ENCODE measurements at places on chromosomes 7 and 10. TPM values are rescaled to one million over a fixed set of nuclear protein-coding genes. Genes with fewer than 3 reads are reported as not detected.

Gene ENTPD1
- total RNA-seq = 1.1 TPM

Gene TEX36
- not detected for total RNA-seq

Gene ELFN1
- 11.4 TPM for total RNA-seq

Gene TMEM225B
- 2.5 TPM for total RNA-seq

Gene JMJD1C
- total RNA-seq = 112 TPM

Gene ZNF485
- 6.7 TPM for total RNA-seq

Gene HOXA5
- total RNA-seq = 133 TPM

Gene MKI67
- 44.0 TPM for total RNA-seq

Gene PRXL2A
- 101 TPM for total RNA-seq

Gene CLEC2L
- total RNA-seq = 0.54 TPM

Gene CFAP70
- total RNA-seq = 5.2 TPM

Gene MYO3A
- 4.7 TPM for total RNA-seq

Gene NKX1-2
- not detected for total RNA-seq

Gene EPHB4
- total RNA-seq = 127 TPM

Gene RBP3
- total RNA-seq = not detected

Gene ACSM6
- not detected for total RNA-seq

Gene SPDYE6
- total RNA-seq = not detected

Gene HSPA12A
- total RNA-seq = 10.7 TPM

Gene AOAH
- total RNA-seq = 0.40 TPM

Gene MKRN1
- 112 TPM for total RNA-seq

Gene TSPAN13
- total RNA-seq = 63.1 TPM

Gene TLX1
- total RNA-seq = not detected

Gene OPN1SW
- total RNA-seq = not detected

Gene ELAPOR2
- 54.2 TPM for total RNA-seq

Gene SLC26A3
- total RNA-seq = not detected

Gene SLC18A3
- 0.34 TPM for total RNA-seq

Gene COL26A1
- total RNA-seq = 109 TPM

Gene ACHE
- 9.2 TPM for total RNA-seq

Gene HTR5A
- total RNA-seq = not detected

Gene WDR86
- 274 TPM for total RNA-seq

Gene DUSP5
- 14.8 TPM for total RNA-seq

Gene VWA2
- 14.4 TPM for total RNA-seq

Gene PRSS37
- total RNA-seq = not detected

Gene CPED1
- 26.4 TPM for total RNA-seq

Gene EVX1
- 1.4 TPM for total RNA-seq

Gene FANK1
- total RNA-seq = 11.0 TPM

Gene WNT2
- total RNA-seq = 19.9 TPM

Gene PLXDC2
- 60.0 TPM for total RNA-seq

Gene SFRP5
- total RNA-seq = 1.1 TPM

Gene CYP26C1
- 0.44 TPM for total RNA-seq

Gene ERVW-1
- total RNA-seq = 0.24 TPM

Gene MEOX2
- total RNA-seq = not detected

Gene CYP3A7
- total RNA-seq = not detected

Gene RHBDD2
- 52.5 TPM for total RNA-seq

All from mesothelial cell of epicardium (in vitro differentiated cells).